Lower leg skin (tissue), 4 donors: ENCODE measurements at places on chromosomes 5 and 9.

GRCh38 chr5:173420108-173420507 lies 91.9 kb upstream of the STC2 start:
- no peak for DNase-seq

GRCh38 chr5:60633341-60633740 lies 66.6 kb downstream of the DEPDC1B start:
- no peak for DNase-seq

- no peak for DNase-seq
Measured at GRCh38 chr9:84701801-84702200, 32.3 kb downstream of the NTRK2 start.

- no peak for DNase-seq
Measured at GRCh38 chr5:151596828-151597539, 5.9 kb upstream of the FAT2 start.

- no peak for DNase-seq
Measured at GRCh38 chr9:4618700-4619099, 43.4 kb upstream of the PLPP6 start.

GRCh38 chr9:126809068-126809467 lies 4.2 kb downstream of the ZBTB43 start:
- no peak for DNase-seq

DNA sequence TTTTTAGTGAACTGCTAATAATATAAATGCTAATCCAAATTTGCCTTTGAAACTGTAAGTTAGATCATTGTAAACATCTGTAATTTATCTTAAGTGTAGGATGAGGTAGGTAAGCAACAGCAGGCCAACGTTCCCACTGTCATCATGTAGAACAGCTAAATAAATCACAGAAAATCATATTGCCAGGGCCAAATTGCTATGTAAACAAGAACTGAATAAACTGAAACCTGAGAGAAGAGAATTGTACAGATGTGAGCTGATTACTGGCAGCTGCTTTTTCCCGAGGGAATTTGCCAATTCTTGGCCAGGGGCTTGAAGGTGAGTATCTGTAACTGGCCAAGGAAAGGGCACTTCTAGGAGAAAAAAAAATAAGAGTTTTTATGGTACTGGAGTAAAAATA lies 97.6 kb downstream of the CDH10 start:
- DNase-seq = no peak

DNA sequence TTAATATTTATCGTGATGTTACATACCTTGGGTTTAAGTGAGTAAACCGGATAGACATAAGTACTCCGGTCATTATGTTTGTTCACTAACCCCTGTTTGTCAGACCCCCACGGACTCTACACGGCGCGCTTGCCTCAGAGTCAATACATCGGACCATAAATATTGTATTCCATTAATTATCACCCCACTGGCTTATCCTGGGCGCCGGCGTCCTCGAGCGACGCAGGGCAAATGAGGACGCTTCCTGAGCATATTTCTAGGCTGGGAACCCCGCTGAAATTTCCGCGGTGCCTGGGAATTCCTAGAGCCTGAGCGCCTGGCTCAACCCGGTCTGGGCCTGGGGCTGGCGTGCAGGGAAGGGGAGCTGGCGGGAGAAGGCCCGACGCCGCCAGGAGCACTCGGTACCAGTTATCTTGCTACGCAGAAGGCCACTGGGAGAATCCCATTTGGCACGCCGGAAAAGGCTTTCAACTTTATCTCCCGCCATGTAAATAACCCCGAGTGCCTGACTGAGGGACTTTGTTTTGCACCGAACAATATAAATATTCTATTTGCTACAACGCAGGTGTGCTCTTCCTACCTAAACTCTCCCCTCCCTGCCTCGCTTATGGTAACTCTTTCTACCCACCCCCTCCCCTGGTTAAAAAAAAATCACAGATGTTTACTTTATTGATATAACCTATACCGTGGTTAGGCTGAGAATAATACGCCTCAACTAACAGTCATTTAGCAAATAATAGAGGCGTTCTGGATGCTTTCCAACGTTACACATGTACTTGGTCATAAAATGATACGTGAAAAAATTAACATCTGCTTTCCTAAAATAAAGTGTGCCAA lies 19.4 kb downstream of the NR2F1 start:
- no peak for DNase-seq

- DNase-seq = no peak
Measured at GRCh38 chr5:107893642-107894041, 222.9 kb upstream of the EFNA5 start.
